ENCODE measurements at places on chromosomes 13 and 19. TPM values are rescaled to one million over a fixed set of nuclear protein-coding genes. Genes with fewer than 3 reads are reported as not detected.
A peak's percentile ranks its signal among the peaks of the same experiment; 100 is the strongest.

DNA sequence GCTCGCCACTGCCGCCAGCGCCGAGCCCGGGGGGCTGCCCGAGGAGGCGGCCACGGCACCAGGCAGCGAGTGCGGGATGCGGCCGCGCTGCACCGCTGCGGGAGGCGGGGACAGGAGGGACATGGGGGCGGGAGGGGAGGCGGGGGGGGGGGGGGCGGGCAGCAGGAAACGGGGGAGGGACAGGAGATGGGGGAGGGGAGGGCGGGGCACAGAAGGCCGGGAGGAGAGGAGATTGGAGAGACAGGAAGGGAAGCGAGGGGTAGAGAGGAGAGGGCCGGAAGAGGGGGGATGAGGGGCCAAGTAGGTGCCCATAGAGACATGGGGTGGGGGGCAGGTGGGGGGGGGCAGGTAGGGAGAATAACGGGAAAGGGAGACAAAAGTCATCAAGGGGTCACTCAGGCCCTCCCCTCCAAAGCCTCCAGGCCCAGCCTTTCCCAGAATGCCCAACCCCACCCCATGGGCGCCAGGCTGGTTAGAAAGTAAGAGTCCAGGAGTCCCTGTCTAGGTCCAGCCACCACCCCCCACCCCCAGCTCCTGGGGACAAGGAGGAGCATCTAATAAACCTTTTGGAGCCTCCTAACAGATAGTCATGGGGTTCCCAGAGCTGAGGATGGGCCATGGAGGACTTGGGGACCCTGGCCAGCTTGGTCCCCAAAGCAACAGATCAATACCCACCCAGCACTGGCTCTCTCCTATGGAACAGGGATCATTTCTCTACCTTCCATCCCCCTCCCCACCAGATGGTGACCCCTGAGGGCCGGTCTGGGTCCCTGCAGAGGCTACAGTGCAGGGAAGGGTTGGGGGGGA, 9.5 kb downstream of the NR2F6 start:
- no peak for DNase-seq

DNA sequence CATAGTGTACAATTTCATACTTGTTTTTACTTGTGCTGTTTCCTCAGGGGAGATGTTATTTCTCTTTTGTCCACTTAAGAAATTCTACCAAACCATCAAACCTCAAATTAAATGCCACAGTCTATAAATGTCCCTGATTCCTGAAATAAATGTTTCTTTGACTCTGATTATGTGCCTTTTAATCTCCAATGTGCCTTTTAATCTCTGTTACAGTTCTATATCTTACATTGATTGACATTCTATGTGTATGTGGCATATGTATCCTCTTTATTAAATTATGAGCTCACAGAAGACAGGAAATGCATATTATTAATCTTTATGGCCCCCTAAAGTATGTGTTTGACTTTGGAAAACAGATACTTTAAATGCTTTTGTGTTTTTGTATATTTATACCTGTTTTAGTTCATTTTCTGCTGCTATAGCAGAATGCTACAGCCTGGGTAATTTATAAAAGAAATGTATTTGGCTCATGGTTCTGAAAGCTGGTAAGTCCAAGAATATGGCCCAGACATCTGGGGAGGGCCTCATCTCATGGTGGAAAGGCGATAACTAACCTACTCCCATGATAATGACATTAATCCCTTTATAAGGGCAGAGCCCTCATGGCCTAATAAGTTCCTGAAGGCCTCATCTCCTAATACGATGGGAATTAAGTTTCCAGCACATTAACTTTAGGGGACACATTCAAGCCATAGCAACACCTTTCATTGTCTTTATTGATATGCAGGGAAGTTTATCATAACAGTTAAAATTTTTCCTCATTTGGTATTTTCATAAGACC, 403.9 kb downstream of the LIG4 start:
- no peak for DNase-seq

- no peak for DNase-seq
Measured at GRCh38 chr13:59408738-59409137, 755.0 kb downstream of the DIAPH3 start.

DNA sequence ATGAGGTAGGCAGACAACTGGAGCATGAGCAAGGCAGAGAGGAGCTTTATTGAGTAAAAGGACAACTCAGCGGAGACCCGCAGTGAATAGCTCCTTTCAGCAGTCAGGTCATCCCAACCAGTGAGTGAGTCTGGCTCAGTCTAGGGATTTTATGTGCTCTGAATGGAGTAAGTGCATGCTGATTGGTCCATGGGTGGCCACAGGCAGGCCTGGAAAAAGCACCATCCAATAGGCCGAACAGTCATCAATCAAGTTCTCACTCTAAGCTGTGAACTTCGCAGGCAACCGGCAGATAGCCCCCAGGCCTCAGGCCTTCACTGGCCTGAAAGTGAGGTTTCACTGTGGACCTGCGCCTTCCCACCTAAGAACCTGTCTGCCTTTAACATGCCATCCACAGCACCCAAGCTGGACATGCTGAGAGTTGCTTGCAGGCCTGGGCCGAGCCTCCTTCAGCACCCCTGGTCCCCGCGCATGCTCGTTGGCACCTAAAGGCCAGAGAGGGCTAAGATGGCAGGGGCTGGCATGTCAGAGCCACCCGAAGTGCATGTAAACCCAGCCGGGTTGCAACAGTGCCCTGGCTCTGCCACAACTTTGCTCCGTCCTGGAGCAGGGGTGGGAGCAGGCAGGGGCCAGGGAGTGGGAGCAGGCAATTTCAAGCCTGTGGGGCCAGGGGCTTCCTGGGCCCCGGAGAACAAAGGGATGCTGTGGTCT, 698.7 kb downstream of the SLITRK1 start:
- no peak for DNase-seq

SERP2 gene
- polyA plus RNA-seq = 7.9 TPM

TNFSF9 gene
- 3.8 TPM for polyA plus RNA-seq

DNA sequence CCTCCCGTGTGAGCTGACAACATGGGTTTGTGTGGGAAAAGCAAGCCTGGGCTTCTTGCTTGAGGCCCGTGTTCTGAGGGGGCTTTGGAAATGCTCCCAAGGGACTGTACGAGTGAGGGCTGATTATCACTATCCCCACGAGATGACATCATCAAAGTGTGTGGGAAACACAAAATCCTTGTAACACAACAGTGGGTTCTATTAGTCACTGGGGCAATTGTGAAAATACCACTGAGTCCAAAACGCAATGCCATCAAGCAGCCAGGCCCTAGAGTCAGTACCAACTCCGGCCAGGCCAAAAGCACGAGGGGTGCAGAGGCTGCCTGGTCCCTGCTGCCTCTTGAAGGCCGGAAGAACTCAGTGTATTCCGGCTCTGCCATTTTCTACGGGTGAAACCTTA, 29.6 kb downstream of the CAPS start:
- DNase-seq = peak; percentile 32

BCAM gene
- 34.7 TPM for polyA plus RNA-seq

DNA sequence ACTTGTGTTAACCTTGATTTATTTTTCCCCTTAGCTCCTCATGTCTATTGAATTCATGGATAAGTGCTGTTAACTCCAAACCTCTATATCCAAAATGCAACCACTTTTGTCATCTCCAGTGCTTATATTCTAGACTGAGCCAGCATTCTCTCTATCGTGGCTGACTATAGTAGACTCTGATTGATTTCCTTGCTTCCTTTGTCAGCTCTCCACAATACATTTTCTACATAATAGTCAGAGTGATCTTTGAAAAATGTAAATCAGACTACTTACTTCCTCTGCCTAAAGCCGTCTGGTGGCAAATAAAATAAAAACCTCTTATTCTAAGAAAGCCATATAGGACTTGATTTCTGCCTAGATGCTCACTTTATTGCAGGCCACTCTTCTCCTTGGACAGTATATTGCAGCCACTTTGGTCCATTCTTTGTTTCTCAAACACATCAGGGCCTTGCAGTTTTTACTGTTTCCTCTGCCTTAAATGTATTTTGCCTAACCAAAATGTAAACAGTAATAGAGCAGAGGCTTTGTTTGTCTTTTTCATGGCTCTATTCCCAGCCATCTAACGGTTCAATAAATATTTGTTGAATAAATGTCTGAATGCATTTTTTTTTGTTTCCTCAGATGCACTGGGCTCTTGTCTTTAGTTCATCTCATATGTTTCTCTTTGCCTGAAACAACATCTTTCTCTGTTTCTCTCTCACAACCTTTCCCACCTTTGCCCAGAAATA, 243.6 kb upstream of the CSNK1A1L start:
- DNase-seq = no peak

DNA sequence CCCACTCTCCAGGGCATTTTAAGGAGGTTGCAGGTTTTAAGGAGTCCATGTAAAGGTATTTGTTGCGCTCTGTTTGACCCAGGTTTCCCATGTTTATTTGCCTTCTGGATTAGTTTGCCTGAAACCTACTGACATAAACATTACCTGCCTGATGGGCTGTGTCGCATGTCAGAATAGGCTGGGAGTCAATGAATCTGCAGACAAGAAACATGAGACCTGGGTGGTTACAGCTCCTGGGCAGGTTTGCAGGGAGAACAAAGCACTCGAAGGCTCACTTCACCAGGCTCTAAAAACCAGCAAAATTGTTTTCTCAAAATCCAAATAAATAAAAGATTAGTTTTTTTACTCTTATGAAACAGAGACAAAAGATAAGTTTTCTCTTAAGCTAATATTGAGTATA, 114.4 kb upstream of the SERTM1 start:
- DNase-seq = no peak

DNA sequence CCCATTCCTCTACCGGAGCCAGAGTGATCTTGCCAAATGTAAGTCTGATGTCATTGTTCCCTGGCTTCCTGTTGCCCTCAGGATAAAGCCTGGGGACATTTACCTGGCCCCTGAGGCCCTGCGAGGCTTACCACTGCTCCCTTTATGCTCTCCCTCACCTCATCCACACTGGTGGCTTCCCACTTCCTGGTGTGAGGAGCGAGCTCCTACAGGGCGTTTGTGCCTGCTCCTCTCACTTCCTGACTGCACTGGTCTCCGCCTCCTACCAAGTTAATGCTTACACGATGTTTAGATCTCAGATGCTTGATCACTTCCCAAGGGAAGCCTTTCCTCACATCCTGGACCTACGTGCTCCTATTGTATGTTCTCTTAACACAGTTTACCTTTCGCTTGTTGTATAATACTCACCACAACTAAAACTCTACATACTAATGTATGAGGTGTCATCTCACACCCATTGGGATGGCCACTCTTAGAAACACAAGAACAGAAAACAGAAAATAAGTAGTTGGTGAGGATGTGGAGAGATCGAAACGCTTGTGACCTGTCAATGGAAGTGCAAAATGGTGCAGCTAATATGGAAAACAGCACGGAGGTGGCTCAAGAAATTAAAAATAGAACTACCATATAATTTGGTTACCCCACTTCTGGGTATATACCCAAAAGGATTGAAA, 177.6 kb downstream of the SHISA2 start:
- no peak for DNase-seq

FCER2 gene
- polyA plus RNA-seq = not detected

GRCh38 chr19:43362179-43362578, 8.7 kb downstream of the CD177 start:
- no peak for DNase-seq

DNA sequence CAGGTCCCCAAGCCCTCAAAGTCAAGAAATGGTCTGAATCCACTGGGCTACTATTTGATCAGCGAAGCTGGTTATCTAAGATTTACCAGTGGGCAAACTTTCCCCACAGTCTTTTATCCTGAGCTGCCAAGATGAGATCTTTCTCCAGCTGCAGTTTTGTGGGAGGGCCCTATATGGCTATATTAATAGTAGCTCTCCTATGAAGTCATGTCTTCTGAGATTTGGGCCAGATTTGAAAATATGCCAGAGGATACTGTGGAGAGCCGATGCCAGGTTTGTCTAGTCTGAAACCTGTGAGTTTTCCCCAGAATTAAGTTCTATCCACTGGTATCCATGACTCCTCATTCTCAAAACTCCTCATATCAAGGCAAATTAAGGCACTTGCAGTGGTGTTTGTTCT, 173.2 kb downstream of the FLT1 start:
- DNase-seq = no peak

DNA sequence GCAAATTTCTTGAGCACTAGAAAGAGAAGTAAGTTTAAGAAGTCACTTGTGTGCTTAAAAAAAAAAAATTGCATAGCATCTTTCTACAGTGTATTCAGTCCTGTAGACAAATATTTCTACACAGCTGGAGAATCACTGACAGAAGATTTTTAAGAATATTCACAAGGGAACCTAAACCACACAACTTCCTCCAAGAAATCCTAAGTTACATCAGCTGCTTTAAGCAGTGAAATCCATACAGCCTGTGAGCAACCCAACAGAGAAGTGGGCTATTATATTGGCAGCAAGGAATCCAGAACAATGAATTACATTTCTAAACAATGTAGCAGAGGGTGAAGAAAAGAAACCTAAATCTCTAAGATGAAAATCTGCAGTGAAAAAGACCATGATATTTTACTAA, 1.5 kb downstream of the DOCK9 start:
- no peak for DNase-seq

GRCh38 chr13:43676320-43676719, 110.5 kb downstream of the ENOX1 start:
- no peak for DNase-seq

DNA sequence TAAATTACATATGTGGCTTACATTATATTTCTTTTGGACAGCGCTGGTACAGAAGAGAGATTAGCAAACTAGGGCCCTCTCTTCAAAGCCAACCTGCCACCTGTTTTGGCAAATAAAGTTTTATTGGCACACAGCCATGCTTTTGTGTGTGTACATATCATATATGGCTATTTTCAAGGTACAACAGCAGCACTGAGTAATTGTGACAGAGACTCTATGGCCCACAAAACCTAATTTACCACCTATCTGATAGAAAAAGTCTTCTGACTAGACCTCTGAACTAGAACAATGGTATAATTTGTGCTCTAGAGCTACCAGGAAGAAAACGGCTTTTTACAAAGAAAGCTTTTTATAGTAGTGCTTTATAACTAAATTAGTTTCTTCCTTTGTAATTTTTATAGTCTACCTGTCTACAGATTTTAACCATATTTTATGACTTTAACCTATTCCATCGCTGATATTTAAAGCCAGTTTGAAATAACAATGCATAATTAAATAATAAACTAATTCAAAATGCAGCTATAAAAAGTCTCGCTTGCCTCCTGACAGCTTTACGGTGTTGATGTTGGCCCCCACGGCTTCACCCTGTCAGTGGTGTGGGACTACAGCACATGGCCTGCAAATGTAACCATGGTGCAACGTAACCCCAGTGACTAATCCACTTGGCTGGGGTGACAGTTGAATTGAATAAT, 17.7 kb upstream of the DPY19L3 start:
- DNase-seq = no peak

- DNase-seq = no peak
Measured at GRCh38 chr13:83935566-83935965, 53.3 kb upstream of the SLITRK1 start.

DNA sequence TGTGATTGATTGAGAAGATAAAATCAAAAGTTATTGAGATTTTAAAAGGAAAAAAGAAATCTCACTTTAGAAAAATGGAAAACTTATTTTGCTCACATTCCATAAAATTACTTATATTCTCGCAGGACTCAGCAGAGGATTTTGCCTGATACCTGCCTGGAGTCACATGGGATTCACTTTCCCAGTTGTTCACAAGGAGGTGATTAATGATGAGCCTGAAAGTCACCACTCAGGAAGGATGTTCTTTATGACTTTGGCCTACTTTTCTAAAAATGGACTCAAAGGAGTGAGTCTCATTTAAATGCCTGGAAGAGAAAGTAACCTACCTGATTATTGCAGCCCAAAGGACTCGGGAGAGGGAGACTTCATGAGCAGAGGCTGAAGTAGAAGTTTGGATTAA, 34.5 kb upstream of the FAM216B start:
- no peak for DNase-seq
